ENCODE measurements at places on chromosomes 3 and 15.

GRCh38 chr15:81165535-81165934, 31.1 kb upstream of the IL16 start:
- no peak for DNase-seq

- DNase-seq = no peak
These were observed 104.1 kb upstream of the LPP start for GRCh38 chr3:188049606-188050530.

GRCh38 chr3:131079086-131079485, 52.4 kb downstream of the NEK11 start:
- DNase-seq = no peak

GRCh38 chr3:15591242-15591641, 10.1 kb downstream of the HACL1 start:
- DNase-seq = no peak

DNA sequence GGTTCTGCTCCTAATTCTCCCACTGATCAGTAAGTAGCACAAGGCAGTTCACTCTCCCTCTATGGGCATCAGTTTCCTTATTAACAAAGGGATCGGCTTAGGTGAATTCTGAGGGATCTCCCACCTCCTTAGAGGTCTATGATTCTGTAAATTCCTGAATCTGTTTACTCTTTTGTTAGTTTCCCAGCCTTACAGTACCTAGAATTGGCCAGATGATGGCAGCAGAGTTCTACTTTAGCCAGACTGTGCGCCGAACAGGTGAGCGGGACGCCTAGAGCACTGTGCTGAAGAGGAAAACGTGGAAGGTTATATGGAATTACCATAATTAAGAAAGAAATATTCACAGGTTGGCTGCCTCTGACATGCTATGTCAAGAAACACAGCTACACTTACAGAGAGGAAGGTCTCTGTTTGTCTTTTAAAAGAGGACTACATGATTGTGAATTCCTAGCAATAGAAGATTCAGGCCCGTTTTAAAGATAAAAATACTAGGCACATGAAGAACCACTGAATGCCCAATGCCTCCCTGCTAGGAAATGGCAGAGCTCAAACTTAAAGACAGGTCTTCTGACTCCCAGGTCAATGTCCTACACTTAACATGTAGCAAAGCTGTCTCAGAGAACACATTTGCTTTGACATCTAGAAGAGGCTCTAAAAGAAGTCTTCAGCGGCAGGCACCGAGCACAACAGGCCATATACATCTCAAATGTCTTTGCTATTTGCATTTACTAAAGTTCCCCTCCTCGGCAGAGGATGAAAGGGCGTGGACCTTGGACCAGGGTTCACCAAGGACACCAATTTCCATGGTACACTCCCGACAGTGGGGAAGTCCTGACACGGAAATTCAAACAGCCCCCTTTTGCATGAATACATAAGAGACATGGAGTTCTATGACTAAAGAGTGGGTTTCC, 259.9 kb downstream of the FGF12 start:
- DNase-seq = peak; percentile 63

DNA sequence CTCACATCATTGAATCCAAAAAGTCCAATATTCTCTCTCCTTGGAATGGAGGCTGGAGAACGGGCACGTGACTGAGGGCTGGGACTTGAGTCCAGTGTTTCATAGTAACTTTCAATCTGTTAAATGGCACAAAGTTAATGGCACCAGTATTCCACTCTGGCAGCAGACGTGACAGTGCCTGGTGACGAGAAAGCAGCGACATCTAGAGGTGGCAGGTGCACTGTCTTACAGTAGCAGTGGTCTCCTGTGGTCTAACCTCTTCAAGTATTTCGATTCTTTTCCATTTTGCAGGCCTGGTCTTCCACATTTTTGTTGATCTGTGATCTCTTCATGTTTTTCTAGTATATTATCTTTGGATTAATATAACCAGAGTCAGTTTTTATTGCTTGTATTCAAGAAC, 107.1 kb downstream of the OXSM start:
- no peak for DNase-seq

DNA sequence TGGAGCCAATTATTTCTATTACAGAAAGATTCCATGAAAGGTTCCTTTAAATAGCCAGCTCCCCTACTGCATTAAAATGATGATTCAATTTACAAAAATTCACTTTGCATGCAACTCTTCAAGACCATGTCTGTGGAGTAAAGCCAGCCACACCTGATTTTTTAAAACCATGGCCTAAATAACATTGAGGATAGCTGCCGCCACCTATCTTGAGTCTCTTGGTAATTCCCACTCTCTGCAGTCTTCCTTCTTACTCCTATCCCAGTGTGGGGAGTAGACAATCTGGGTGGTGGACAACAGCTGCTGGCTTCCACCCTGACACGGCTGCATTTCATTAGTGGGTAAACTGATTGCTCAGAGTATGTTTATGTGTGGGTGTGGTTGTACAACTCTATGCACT, 10.7 kb downstream of the LRTM1 start:
- no peak for DNase-seq

DNA sequence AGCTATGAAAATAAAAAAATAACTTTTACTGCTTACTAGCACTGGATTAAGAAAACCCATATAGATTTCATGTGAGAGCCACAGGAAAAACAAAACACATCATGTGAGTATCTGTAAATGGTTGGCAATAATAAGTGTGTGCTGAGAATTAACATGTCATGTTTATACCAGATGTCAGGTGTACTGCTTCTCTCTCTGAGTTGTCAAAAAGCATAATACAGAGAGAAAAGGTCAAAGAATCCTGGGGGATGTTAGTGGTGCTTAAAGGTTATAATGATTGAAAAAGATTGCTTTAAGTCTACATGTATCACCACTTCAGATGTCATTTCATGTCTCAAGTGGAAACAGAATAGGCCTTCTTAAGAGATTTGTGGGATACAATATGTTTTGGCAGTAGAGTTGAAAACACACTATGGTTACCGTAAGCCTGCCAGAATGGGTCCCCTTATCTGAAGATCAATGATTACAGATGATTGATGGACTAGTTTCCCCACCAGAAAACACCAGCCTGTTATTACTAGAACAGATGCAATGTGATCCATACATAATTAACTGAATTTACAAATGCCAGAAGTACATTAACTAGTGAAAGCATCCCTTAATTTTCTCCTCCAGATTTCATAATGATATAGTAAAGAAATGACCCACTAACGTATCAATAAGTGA, 204.1 kb downstream of the CNTN3 start:
- no peak for DNase-seq

DNA sequence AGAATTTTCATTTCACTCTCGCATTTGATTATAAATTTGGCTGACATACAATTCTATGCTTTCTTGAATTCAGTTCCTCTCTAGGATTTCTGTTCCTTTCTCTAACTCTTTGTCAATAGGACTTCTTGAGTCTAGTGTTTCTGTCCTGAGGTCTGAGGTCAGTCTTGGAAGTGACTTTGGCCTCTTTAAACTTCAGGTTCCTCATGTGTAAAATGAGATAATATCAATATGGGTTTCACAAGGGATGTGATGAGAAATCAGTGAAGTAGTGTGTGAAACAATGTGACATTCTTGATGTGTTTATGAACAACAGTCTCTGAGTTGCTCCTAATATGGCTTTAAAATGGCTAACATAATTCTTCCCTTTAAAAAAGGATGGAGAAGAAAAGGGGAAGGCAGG, 92.2 kb downstream of the SV2B start:
- DNase-seq = no peak

GRCh38 chr15:75058127-75058905, 34.9 kb downstream of the PPCDC start:
- no peak for DNase-seq

DNA sequence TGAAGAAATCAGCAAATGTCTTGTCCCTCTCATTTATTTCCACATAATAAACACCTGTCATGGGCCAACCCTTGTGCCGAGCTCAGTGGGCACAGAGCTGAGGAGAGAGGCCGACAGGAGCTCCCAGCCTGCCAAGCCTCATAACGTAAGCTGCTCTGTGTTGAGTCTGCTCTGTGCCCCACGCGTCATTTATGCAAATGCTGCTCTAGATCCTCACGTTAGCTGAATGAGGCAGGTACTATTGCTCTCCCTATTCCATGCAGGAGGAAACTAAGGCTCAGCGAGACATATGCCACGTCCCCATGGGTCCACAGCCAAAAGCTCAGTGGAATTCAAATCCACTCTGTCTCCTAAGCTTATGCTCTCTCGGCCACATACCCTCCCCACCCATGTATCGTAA, 41.5 kb downstream of the EFCAB12 start:
- no peak for DNase-seq

DNA sequence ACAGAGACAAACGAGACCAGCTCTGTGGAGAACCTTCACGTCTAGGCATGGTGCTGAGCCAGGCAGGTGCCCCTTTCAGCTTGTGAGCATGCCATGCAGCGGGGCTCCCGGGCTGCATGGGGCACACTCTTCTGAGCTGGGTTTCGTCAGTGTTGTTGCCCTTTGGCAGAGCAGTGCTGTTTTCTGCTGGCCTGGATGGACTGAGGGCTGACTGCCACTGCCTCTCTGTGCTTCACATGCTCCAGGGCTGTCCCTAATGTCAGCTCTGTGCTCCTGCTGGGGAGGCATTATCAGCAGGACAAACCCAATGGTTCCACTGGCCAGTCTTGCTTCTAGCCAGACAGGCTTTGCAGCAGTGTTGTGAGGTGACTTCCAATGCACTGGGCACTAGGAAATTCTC, 9.5 kb downstream of the GASK1A start:
- no peak for DNase-seq

GRCh38 chr3:189975391-189975990, 145.2 kb downstream of the P3H2 start:
- no peak for DNase-seq

- no peak for DNase-seq
These were observed 38.8 kb upstream of the LINGO1 start for GRCh38 chr15:77671362-77672056.

- no peak for DNase-seq
These were observed 53.7 kb upstream of the ZNF280D start for GRCh38 chr15:56786966-56787365.

DNA sequence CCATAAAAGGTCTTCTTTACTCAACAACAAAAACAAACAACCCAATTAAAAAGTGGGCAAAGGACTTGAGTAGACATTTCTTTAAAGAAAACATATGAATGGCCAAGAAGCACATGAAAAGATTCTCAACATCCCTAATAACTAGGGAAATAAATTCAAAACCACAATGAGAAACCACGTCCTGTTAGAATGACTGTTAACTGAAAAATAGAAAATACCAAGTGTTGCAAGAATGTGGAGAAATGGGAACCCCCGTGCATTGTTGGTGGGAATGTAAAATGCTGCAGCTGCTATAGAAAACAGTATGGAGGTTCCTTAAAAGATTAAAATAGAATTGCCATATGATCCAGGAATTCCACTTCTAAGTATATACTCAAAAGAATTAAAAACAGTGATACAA, 34.8 kb downstream of the NMNAT3 start:
- no peak for DNase-seq

DNA sequence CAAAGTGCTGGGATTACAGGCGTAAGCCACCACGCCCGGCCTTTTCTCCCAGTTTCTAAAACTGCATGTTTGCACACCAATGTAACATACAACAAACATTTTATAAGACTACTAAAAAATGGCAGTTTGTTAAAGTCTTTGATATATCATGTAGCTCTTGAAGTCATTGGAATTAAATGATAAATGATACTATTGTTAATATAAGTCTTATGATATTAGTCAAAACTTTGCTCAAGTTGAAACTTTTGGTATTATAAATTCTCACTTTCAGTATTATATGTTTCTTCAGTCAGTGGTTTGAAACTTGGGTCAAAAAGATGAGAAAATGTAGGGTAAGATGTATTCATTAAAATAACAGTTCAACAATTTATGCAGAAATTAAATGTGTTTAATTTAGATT, 117.6 kb upstream of the TBL1XR1 start:
- DNase-seq = no peak

DNA sequence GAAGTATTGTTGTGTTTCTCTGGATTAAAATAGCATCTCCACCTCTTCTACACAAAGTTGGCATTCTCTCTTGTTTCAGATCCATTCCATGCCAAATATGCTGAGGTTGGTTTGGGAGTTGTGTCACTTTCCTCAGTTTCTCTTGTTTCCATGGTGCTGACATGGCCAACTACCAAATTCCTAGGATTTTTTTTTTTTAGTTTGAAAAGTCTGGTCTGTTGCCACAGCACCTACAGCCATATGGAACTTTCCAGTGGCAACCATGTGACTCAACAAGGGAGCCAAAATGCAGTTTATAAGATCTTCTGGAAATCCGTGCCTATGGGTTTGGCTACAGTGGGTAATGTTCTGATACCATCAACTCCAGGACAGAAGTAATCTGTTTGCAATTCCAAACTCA, 96.0 kb upstream of the CLSTN2 start:
- no peak for DNase-seq

- DNase-seq = no peak
These were observed 1.9 kb downstream of the ADPGK start for GRCh38 chr15:72781631-72782030.

- DNase-seq = peak; percentile 54
These were observed 58.5 kb upstream of the SLC24A5 start for GRCh38 chr15:48062148-48062872.

DNA sequence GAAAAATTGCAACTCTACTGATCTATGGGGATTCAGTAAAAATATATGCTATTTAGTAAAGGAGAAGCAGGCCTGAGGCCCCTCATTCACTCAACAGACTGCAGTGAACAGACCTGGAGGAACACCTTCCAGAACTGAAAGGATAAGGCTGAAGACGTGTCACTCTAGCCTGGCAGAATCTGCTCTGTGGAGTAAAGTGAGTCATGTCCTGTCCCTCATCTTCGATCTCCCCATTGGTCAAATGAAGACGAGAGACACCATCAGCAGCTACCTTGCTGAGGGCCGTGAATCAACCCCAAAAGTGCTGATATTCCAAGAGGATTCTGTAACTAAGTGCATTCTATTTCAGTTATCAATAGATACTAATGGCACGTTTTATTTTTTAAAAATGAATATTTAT, 359.7 kb downstream of the FGF12 start:
- no peak for DNase-seq
